CD8-positive, alpha-beta memory T cell (primary cell): ENCODE measurements at places on chromosomes 3 and 15.

GRCh38 chr3:58899159-58899952 is 150.5 kb downstream of the CFAP20DC start:
- no peak for DNase-seq

DNA sequence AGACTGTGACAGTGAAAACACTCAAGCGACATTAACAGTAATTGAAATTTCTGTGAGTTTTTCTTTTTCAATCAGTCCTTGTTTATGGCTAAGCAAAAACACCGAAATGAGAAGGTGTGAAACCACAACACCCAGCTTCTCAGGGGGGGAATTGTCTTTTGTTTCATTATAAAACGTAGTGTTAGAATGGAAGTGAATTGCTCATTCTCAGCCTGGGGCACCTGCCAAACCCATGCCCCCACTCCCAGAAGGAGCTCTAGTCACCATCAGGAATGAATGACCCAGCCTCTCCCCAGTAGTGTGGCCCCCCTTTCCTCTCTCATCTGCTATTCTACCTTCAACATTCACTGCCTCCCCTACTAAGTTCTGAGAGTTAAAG is 185.8 kb upstream of the CFAP20DC start:
- DNase-seq: peak; percentile 2

- no peak for DNase-seq
These were observed 183.8 kb downstream of the THRB start for GRCh38 chr3:24310887-24311286.

DNA sequence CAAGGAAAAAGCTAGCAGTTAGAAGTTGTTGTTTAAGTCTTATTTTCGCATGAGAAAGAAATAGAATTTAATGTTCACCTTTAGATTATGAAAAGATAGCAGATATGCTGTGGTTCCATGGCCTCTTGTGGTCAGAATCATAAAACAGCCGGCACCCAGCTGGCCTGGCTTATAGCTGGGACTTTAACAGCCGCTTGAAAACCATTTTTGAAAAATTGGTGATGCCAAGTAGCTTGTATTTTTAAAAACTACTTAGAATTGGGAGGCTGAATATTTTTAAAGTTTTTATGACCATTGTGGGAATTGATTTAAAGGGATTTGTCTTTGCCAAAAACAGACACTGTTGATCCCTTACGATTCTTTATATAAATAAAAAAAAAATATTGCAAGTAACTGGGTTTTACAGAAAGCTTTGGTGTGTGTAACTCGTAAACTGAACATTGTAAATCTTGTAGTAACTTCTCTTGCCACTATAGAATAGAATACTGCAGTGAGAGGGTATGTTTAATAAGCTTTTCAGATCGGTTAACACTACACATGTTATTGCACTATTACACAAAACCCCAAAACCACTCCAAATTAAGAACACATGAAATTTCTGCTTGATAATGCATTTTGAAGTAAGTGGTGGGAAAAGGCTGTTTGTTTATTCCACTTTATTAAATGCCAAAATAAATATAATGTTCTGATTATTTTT is 6.6 kb downstream of the ARRDC4 start:
- DNase-seq: no peak

- peak; percentile 1 for DNase-seq
These were observed 351.2 kb downstream of the RAP2B start for GRCh38 chr3:153513236-153513635.

DNA sequence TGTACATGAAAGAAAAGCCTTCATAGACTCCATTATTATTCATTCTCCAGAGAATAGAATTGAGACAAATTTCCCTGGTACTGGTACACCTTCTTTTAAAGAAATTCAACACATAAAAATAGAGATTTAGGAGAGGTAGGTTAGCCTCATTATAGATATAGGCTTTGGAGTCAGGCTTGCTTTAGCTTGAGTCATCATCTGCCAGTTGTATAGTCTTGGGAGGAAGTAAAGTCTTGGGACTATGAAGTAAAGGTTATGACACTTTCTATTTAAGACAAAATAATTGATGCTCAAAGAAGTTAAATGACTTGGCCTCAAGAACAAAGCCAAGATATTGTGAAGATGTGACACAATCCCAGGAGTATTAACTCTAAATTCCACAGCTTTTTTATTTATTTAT is 4.3 kb downstream of the HRG start:
- no peak for DNase-seq

DNA sequence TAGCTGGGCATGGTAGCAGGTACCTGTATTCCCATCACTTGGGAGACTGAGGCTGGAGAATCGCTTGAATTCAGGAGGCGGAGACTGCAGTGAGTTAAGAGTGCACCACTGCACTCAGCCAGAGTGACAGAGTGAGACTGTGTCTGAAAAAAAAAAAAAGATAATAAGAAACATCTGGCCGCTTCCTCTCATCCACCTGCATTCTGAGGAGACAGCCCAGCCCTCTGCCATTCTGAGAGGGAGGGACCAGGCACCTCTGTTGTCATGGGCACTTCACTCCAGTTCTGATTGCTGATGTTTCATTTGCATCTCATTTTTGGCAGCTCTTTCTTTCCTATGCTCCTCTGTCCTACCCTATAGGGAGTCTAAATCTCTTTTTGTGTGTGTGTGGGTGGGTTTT is 36.4 kb upstream of the GSK3B start:
- DNase-seq: no peak

- no peak for DNase-seq
These were observed 352 bp downstream of the CHRD start for GRCh38 chr3:184380185-184380626.
